ENCODE measurements at places on chromosomes 4 and X. TPM values are rescaled to one million over a fixed set of nuclear protein-coding genes. Genes with fewer than 3 reads are reported as not detected.
A peak's percentile ranks its signal among the peaks of the same experiment; 100 is the strongest.

DNA sequence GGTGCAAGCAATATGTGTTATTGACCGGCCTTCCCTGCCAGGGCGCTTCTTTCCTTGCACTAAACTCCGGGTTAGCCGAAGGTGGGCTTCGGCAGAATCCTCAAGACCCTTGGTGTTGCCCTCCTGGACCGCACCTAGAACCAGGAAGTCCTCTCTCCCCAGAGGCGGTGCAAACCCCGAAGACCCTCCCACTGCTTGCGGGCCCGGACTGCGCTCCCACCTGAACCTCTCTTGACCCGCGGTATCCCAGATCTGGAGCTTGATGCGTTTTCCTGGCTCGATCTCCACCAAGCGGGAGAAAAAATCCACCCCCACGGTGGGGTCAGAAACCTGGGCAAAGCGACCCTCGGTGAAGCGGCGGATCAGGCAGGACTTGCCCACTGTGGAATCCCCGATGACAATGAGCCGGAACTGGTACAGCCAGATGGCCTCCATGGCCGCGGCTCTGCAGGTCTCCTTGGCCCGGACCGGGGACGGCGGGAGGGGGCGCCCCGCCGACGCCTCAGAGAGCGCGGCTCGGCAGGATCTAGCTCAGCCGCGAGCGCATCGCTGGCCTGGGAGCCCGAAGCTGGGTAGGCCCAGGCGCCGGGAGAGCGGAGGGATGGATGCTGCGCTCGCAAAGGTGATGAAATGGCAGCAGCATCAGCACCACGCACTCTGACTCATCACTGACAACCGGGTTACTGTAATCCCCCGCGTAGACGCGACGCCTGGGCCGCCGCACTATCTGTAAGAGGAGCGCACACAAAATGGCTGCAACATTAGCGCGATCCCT, at the start of gene RAB39B:
Gene RAB39B, minus strand, starts transcription at position 638 of the 775 bp plus-strand sequence. Its CDS starts 203 bp downstream, at position 435.
- H3K4me1 ChIP-seq, result no peaks in the 10 kb centered on the region
- peak; percentile 10 for DNase-seq
- H3K27me3 ChIP-seq, result no peaks in the 10 kb centered on the region
- peak within 1 kb of the TSS; percentile 71 for H3K4me3 ChIP-seq

DNA sequence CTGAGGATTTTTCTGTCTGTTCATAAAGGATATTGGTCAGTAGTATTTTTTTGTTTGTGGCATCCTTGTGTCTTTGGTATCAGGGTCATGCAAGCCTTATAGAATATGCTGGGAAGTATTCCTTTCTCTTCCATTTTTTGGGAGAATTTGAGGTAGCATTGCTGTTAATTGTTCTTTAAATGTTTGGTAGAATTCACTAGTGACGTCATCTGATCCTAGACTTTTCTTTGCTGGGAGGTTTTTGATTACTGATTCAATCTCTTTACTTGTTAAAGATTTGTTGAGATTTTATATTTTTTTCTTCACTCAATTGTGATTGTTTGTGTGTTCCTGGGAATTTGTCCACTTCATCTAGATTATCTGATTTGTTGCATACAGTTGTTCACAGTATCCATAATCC, 234.4 kb upstream of the ATP6AP2 start:
- H3K27ac ChIP-seq, result no peak overlapping the region
- H3K4me1 ChIP-seq, result no peaks in the 10 kb centered on the region
- no peaks in the 10 kb centered on the region for H3K36me3 ChIP-seq
- no peaks in the 10 kb centered on the region for H3K27me3 ChIP-seq
- DNase-seq, result no peak
- H3K4me3 ChIP-seq, result no peak overlapping the region

GRCh38 chr4:142497606-142498005, 348.5 kb downstream of the INPP4B start:
- no peaks in the 10 kb centered on the region for H3K27me3 ChIP-seq
- DNase-seq, result no peak
- no peak overlapping the region for H3K27ac ChIP-seq

DNA sequence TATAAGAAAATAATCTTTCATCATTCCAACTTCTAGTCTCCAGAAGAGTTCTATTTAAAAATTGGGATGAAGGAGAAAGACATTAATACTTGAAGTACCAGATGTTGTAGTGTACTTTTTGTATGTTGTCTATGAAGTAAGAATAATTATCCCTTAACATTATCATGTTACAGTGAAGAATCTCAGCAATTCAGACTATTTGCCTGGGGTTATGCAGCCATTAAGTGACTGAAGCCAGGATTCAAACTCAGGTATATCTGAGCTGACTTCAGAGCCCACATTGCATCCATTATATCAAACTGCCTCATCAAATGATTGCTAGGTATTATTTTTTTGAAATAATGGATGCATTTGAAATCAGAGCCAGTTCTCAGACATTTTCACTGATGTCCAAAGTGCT, 76.1 kb upstream of the FHDC1 start:
- no peak overlapping the region for H3K27ac ChIP-seq
- no peaks in the 10 kb centered on the region for H3K27me3 ChIP-seq
- no peak for DNase-seq
- H3K4me3 ChIP-seq, result no peak overlapping the region
- H3K4me1 ChIP-seq, result no peaks in the 10 kb centered on the region

DNA sequence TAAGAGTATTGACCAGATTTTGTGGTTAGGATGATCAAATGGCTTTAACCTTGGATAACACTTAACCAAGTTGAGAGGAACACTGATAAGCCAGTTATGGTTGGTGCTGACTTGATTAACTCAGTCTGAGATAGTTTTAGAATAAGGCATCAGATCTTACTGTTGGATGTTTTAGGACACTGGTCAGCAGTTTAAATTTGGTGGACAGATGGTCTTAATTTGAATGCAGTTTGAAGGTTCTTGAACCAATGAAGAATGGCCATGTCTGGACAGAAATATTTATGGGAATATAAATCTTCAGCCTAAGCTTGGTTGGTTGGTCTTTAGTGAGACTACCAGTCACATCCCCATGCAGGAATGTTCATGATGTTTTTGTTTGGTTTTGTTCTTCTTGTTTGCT, 2.6 kb upstream of the GIMD1 start:
- no peak overlapping the region for H3K4me3 ChIP-seq
- H3K36me3 ChIP-seq, result no peaks in the 10 kb centered on the region
- H3K27me3 ChIP-seq, result no peaks in the 10 kb centered on the region
- H3K27ac ChIP-seq, result no peak overlapping the region
- peaks cover 11% of the 10 kb centered on the region for H3K4me1 ChIP-seq

- no peaks in the 10 kb centered on the region for H3K36me3 ChIP-seq
- H3K27ac ChIP-seq, result no peak overlapping the region
- DNase-seq, result no peak
- H3K27me3 ChIP-seq, result no peaks in the 10 kb centered on the region
These were observed 169.9 kb downstream of the SLIT2 start for GRCh38 chr4:20421603-20421985.

- H3K4me3 ChIP-seq, result no peak overlapping the region
- no peaks in the 10 kb centered on the region for H3K36me3 ChIP-seq
- no peak for DNase-seq
These were observed 307.1 kb downstream of the TEX13A start for GRCh38 chrX:104913348-104913747.

GRCh38 chr4:99536848-99537247, 26.0 kb downstream of the C4orf17 start:
- no peak overlapping the region for H3K27ac ChIP-seq
- no peaks in the 10 kb centered on the region for H3K27me3 ChIP-seq
- H3K36me3 ChIP-seq, result no peaks in the 10 kb centered on the region
- no peaks in the 10 kb centered on the region for H3K4me1 ChIP-seq
- DNase-seq, result no peak

DNA sequence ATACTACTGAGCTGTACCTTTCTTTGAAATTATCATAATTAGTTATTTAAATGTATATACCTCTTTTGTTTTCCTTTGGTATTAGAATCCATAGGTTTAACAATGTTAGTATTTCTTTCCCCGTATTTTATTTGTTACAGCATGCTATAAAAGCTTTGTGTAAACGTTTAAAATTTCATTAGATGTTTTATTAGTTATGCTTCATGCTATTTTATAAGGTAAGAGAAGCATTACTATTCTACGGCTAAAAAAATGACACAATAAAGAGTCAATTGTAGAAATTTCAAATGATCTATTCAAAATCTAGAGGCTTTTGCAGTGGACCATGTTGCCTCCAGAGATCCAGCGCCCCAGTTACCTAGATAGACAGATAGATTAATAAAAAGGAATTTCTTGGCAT, 1203.3 kb upstream of the IGFBP7 start:
- no peaks in the 10 kb centered on the region for H3K4me1 ChIP-seq
- H3K36me3 ChIP-seq, result no peaks in the 10 kb centered on the region
- no peak overlapping the region for H3K27ac ChIP-seq
- DNase-seq, result no peak

DNA sequence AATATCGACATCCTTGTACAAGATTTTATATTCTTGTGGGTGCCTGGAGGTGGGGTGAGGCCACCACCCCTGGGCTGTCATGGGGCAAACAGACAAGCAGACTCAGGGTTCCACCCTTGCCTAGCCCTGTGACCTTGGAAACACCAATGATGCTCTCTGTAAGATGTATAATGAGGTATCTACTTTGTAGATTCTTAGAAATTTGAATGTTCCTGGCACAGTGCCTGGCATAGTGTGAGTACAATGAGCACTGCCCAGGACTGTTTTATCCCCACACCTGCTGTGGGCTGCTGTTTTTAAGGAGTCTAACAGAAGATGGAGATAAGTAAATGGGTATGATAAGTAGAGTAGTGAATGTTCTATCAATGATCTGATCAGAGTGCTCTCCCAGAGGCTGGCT, 3.1 kb downstream of the ZNF518B start:
- no peak for DNase-seq
- H3K36me3 ChIP-seq, result peaks cover 3% of the 10 kb centered on the region
- H3K4me1 ChIP-seq, result no peaks in the 10 kb centered on the region
- no peaks in the 10 kb centered on the region for H3K27me3 ChIP-seq
- no peak overlapping the region for H3K27ac ChIP-seq
- no peak overlapping the region for H3K4me3 ChIP-seq

DNA sequence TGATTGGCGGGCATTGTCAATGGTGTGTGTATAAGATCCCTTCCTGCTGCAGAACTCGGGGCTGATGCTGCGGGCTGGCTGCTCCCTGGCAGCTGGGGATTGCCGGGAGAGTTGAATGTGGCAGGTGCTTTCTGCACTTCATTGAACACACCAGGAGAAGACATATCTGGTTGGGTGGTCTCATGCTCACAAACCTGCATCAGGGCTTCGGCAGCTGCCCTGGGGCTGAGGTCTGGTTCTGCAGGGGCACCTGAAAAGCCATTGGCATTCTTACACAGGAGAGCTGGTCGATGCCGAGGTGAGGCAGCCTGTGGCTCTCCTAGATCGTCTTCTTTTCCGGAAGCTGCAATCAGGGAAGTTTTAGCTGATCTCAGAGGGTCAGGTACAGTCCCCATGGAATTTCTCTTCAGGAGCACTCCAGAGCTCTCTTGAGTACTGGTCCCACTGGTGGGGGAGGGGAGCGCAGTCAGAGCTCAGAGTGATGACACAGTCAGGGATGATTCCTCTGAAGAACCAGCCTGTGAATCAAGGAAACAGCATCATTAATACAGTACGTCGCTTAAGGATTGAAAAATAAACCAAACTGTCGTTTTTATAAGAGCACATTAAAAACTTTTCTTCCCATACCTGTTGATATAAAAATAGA, 57.8 kb downstream of the GPRIN3 start:
- H3K4me3 ChIP-seq, result no peak overlapping the region
- no peak for DNase-seq
- no peaks in the 10 kb centered on the region for H3K36me3 ChIP-seq
- no peaks in the 10 kb centered on the region for H3K27me3 ChIP-seq
- H3K27ac ChIP-seq, result no peak overlapping the region

GRCh38 chr4:61514991-61515390, 314.9 kb downstream of the ADGRL3 start:
- peaks cover 6% of the 10 kb centered on the region for H3K4me1 ChIP-seq
- DNase-seq, result no peak
- no peaks in the 10 kb centered on the region for H3K36me3 ChIP-seq
- no peak overlapping the region for H3K27ac ChIP-seq

DNA sequence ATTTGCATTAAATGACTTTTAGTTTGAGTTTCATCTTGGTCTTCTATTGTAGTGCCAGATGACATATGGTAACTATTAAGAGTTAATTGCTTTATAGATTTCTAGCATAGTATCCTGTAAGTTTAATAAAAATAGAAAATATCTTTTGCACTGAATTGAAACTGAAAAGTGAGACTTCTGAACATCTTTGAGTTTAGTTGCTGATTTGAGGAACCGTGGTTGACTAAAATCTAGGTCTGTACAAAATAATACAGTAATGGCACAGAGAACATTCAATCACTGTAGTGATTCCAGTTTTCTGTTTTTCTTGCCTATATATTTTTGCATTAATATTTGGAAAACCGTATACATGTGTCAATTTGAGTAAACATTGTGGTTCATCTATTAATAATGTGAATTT, 60.7 kb downstream of the SPATA4 start:
- no peaks in the 10 kb centered on the region for H3K4me1 ChIP-seq
- no peaks in the 10 kb centered on the region for H3K36me3 ChIP-seq
- H3K27me3 ChIP-seq, result no peaks in the 10 kb centered on the region
- H3K4me3 ChIP-seq, result no peak overlapping the region

DNA sequence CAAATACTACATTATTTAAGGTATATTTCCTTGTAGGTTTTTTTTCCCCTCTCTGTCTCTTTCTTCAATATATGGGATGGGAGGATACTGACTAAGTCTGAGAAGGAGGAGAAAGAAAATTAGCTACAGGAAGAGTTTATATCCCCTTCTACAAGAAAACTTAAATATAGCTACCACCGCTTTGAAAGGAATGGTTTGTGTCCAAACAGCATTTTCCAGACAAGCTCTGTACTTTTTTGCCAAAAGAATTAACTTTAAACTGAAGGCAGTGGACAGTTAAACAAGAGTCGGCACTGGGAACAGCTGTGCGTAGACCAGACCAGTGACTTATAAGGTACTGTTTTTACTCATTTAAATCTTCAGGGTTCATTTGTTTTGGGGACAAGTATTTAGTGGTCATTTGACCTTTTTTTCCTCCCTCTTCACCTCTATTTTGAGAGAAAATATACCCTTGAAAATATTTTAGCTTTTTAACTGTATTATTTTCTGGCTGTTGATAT, 303.7 kb downstream of the ARHGAP24 start:
- no peaks in the 10 kb centered on the region for H3K36me3 ChIP-seq
- DNase-seq, result no peak
- H3K4me1 ChIP-seq, result peaks cover 28% of the 10 kb centered on the region
- peak overlapping the region; percentile 70 for H3K27ac ChIP-seq

DNA sequence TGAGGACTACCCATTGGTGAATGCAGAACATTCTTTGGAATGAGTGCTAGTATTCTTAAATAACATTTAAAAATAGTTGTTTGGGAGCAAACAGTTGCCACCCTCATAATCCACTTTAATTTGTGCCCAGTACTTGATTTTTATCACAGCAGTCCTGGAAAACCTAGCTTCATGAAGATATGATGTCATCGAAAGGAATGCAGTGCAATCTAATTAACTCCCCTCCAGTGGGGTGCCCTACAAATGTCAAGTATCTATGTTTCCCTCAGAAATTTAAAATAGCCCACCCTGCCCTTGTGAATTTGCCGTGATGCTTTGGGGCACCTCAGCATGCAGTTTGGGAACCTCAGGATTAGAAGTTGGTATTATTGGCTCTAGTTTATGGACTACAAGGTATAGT, 5.4 kb downstream of the RAB9A start:
- peak overlapping the region; percentile 5 for H3K27ac ChIP-seq
- H3K4me1 ChIP-seq, result peaks cover 31% of the 10 kb centered on the region
- no peaks in the 10 kb centered on the region for H3K36me3 ChIP-seq
- no peak overlapping the region for H3K4me3 ChIP-seq
- no peak for DNase-seq

Gene SHROOM3
- 171 TPM for total RNA-seq

Gene ZFP42
- not detected for total RNA-seq

Gene ZNF518B
- 11.1 TPM for total RNA-seq

Gene USP17L29
- not detected for total RNA-seq

Gene DACH2
- not detected for total RNA-seq

Gene POF1B
- total RNA-seq, result 0.21 TPM

Gene SLITRK4
- 8.7 TPM for total RNA-seq

Gene TBC1D14
- total RNA-seq, result 46.7 TPM

Gene SMR3B
- total RNA-seq, result not detected

Gene PGM2
- total RNA-seq, result 29.1 TPM

Gene CD38
- total RNA-seq, result 3.2 TPM

Gene AADAT
- 13.5 TPM for total RNA-seq

Gene CSAG2
- not detected for total RNA-seq
